ENCODE measurements at places on chromosomes 7 and 10.

GRCh38 chr10:71598621-71599055 lies 120.9 kb downstream of the C10orf105 start:
- DNase-seq, result no peak

GRCh38 chr10:63901881-63902280 lies 380.7 kb downstream of the REEP3 start:
- DNase-seq, result no peak

GRCh38 chr7:55242613-55243012 lies 122.5 kb upstream of the LANCL2 start:
- no peak for DNase-seq

DNA sequence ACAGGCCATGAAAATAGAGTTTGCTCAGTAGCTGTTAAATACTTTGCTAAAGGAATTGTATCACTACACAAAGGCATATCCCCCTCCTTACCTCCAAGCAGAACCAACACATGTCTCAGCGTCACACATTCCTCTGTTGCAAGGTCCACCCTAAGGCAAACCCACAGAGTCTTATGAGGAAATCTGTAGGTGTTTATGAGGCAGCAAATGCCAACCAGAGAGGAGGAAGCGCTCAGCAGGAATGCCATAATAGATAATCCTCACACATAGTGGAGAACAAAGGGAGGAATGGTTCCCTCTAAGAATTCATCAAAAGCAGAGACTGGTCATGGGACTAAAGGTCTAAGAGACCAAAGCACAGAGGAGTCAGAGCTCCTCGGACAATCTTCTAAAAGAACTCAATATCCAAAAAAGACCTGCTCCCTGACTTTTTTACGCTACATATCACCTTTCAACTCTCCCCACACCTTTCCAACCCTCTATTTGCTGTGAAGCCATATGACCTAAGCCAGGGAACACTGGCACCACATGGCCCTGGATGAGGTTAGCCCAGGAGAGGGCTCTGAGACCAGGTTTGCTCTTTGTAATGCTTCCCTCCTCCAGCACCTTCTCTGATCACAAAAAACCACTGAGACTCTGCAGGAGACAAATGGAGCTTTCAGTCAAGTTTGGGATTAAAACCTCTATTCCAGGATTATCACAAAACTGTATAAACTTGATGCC lies 7.3 kb downstream of the SLC25A13 start:
- peak; percentile 96 for DNase-seq

- DNase-seq, result no peak
These were observed 4.0 kb downstream of the JAZF1 start for GRCh38 chr7:28176645-28177044.

- no peak for DNase-seq
These were observed 203.4 kb downstream of the IMMP2L start for GRCh38 chr7:111358915-111359314.

DNA sequence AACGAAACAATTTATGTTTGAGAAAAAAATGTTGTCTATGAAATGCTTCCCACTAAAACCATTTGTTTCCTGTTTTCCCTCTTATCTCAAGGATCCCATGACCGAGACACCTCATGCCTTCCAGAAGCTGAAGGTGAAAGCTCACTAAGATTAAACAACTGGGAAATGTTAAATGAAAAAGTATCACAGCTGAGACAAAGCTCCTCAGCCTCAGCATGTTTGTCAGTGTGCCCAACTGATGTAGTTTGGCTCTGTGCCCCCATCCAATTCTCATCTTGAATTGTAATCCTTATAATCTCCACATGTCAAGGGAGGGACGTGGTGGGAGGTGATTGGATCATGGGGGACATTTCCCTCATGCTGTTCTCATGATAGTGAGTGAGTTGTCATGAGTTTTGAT lies 327.3 kb downstream of the HTR7 start:
- no peak for DNase-seq

DNA sequence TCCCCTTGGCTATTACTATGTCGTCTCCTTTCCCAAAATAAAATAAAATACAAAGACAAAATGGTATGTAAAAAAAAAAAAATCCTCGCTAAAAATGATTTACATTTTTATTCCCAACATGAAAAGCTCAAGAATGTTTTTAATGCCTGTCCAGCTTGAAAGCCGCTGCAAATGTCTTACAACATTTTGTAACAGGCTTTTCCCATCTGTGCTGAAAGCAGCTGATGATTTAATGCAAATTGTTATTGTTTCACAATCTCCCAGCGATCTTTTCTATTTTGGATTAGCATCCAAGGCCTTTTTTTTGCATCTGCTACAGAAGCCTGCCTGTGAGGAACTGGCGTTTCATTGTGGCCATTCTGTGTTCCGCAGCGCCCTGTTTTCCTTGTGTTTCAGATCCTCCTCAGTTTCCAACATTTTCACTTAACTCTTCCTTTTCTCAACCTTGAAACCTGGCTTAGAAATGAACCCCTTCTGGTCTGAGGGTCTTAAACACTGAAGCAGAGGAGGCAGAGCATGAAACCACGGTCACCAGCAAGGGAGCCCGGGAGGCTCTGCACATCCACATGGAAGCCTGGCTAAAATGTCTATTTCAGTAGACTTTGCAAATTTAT lies 712.1 kb downstream of the PARD3 start:
- DNase-seq, result no peak

Measured in PC-9 (cell line).